Activated naive CD8-positive, alpha-beta T cell treated with anti-CD3 and anti-CD28 coated beads for 36 hours (primary cell): ENCODE measurements at places on chromosomes 2 and 18. TPM values are rescaled to one million over a fixed set of nuclear protein-coding genes. Genes with fewer than 3 reads are reported as not detected.

Gene HAAO
- total RNA-seq = 1.1 TPM

Gene ALLC
- total RNA-seq = not detected

Gene COL4A4
- total RNA-seq = not detected

Gene RIT2
- not detected for total RNA-seq

DNA sequence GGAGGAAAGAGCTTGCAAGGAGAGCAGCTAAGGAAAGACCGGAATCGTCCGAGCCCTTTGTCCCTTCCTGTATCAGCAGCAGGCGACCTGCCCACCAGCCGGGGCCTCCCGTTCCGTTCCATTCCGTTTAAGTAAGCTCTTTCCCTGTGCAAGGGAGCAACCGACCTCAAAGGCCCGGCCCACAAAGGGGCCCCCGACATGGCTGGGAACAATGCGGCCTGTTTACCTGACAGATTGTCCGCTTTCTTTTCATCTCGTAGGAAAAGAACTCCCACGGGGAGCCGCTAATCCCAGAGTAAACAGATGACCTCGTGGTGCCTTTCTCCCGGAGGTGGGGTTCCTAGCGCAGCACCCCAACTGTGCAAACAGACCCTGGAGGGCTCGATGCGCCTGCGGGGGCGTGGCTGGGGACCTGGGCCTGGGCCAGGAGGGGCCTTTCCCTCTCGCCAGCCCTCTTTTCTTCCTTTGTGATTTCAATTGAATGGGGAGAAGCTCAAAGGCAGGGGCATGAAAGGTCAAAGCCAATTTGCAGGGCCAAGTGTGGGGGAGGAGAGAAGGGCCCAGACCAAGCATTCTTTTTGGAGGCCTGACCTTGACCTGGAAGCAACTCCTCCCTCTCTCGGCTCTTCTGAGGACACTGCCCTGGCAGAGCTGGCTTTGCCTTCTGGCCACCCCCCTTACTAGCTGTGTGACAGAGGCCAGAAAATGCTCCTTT lies 120.2 kb downstream of the INHBB start:
- H3K27me3 ChIP-seq = no peaks in the 10 kb centered on the region
- no peak overlapping the region for H3K4me3 ChIP-seq
- no peak overlapping the region for H3K27ac ChIP-seq
- no peaks in the 10 kb centered on the region for H3K36me3 ChIP-seq
- no peaks in the 10 kb centered on the region for H3K4me1 ChIP-seq

DNA sequence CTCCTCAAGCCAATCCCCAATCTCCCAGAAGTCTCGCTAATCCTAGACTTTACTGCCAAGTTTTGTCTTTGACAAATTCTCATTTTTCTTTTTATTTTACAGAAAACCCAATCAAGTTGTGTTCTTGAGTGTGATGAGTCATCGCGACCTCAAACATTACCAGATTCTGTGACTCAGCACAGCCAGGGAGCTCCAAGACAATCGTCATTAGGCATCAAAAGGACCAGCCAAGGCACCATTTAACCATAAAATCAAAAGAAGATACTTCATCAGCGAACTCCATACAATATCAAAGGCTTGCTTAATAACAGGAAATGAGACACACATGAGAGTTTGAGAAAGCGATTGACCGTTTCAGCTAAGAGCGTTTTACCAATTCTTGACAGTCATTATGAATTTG lies 146.2 kb upstream of the AGAP1 start:
- H3K27ac ChIP-seq = no peak overlapping the region
- no peak overlapping the region for H3K4me3 ChIP-seq
- no peaks in the 10 kb centered on the region for H3K36me3 ChIP-seq
- H3K4me1 ChIP-seq = no peaks in the 10 kb centered on the region
- no peak for DNase-seq

DNA sequence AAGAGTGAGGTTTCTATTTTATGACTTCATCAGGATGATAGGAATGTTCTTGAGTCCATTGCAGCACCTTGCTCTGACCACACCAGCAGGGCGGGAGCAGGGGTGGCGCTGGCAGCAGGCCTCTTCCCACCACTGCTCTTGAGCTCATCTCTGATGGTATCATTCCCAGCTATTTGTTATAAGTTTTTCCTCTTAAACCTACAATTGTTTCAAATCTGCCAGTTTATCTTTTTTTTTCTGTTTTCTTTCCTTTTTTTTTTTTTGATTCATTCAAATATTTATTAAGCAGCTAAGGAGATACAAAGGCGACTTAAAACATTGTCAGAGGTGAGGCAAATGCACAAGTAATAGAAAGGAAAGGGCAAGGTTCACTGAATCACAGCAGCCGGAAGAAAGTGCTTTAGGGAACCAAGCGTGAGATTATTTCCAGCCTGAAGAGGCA lies 28.7 kb downstream of the NIFK start:
- no peaks in the 10 kb centered on the region for H3K36me3 ChIP-seq
- H3K27ac ChIP-seq = no peak overlapping the region
- no peaks in the 10 kb centered on the region for H3K4me1 ChIP-seq
- no peak overlapping the region for H3K4me3 ChIP-seq
- DNase-seq = no peak

DNA sequence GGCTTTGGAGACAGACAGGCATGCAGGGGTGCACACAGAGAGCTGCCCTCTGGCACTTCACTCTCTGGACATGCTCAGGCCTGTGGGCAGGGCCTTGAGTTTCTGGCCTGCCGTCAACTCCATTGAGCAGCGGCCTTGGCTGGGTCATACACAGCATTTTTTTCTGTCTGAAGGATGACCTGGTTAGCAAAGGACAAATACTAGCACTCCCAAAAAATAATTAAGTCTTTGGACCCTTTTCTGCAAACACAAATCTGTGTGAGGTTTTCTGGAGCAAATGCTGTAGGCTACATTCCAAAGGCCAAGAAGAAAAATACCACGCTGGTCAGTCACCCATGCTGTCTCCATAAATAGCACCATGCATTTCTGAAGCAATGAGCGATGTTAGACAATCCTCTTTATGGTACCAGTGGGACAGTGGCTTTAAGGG lies 124.7 kb upstream of the CTAGE1 start:
- H3K36me3 ChIP-seq = peaks cover 2% of the 10 kb centered on the region
- DNase-seq = no peak
- H3K4me1 ChIP-seq = no peaks in the 10 kb centered on the region
- H3K4me3 ChIP-seq = no peak overlapping the region
- H3K27me3 ChIP-seq = no peaks in the 10 kb centered on the region

GRCh38 chr2:175309799-175310198 lies 128.3 kb upstream of the ATP5MC3 start:
- peaks cover 2% of the 10 kb centered on the region for H3K4me1 ChIP-seq
- peak; percentile 2 for DNase-seq
- no peak overlapping the region for H3K4me3 ChIP-seq
- H3K27ac ChIP-seq = no peak overlapping the region
- peaks cover 16% of the 10 kb centered on the region for H3K27me3 ChIP-seq
- H3K36me3 ChIP-seq = no peaks in the 10 kb centered on the region

DNA sequence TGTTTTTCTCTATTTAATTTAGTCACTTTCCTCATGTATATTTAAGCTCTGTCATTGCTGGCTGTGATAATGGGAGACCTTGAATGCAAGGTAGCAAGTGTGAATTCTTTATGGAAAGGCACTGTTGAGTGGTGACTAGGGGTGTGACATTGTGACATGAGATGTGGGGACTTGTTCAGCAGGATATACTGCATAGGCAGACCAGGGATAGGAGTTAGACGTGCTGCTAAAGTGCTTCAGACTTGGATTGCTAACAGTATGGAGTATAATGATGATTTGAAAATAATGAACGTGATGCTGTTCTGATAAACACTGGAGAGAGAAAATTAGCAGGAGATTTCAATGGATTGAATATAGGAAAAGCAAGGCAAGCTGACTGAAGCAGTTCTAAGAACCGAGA lies 135.1 kb downstream of the NCOA1 start:
- H3K4me3 ChIP-seq = no peak overlapping the region
- no peaks in the 10 kb centered on the region for H3K27me3 ChIP-seq
- H3K27ac ChIP-seq = peak overlapping the region; percentile 13
- H3K36me3 ChIP-seq = peaks cover 4% of the 10 kb centered on the region
- DNase-seq = no peak

GRCh38 chr2:238231251-238231793 lies 8.5 kb downstream of the HES6 start:
- peaks cover 12% of the 10 kb centered on the region for H3K36me3 ChIP-seq
- H3K27ac ChIP-seq = peak overlapping the region; percentile 70
- peak; percentile 76 for DNase-seq
- peaks cover 15% of the 10 kb centered on the region for H3K4me1 ChIP-seq
- peak overlapping the region; percentile 82 for H3K4me3 ChIP-seq

DNA sequence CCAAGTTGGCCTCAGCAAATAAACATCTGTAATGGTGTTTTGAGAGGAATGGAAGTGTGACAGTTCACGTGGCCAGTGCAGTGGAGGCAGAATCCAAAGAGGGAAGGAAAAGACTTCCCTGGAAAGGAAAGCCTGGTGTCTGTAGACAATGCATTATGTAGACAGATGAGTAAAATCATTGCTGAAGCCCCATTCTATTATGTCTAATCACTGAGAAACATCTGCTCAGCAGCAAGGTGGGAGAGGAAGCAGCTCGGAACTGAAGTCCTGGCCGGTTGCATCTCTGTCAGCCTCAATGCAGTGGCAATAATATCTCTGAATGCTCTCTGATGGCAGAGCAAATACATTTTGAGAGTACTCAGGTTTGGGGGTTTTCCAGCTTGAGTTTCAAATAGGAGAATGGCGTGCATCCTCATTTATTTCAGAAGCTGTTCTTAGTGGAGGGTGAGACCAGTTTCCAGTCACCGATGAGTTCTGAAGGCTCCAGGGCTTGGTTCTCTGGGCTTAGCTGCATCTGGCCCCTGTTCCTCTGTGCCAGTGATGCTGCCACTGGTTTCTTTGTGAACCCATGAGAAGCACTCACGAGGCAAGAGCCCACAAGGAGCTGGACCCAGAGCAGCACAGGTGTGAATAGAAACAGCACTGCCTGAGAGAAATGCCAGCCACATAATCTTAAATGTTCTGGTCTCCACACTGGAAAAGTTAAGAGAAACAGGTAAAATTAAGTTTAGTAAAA lies 63.3 kb downstream of the RPIA start:
- H3K4me1 ChIP-seq = peaks cover 40% of the 10 kb centered on the region
- H3K4me3 ChIP-seq = no peak overlapping the region
- peak overlapping the region; percentile 89 for H3K27ac ChIP-seq
- no peaks in the 10 kb centered on the region for H3K27me3 ChIP-seq
- H3K36me3 ChIP-seq = peaks cover 67% of the 10 kb centered on the region
- no peak for DNase-seq

- no peak overlapping the region for H3K27ac ChIP-seq
- no peaks in the 10 kb centered on the region for H3K36me3 ChIP-seq
- H3K27me3 ChIP-seq = peaks cover 3% of the 10 kb centered on the region
- no peaks in the 10 kb centered on the region for H3K4me1 ChIP-seq
- H3K4me3 ChIP-seq = no peak overlapping the region
- no peak for DNase-seq
These were observed 166.5 kb downstream of the SLC8A1 start for GRCh38 chr2:40285391-40285790.

- H3K27ac ChIP-seq = no peak overlapping the region
- DNase-seq = no peak
- H3K4me3 ChIP-seq = peak overlapping the region; percentile 59
These were observed 888 bp upstream of the ADCY3 start for GRCh38 chr2:24920809-24921441.
